NCI-H460 (cell line): ENCODE measurements at places on chromosomes 3 and 15.

GRCh38 chr3:124064050-124064449 is 72.1 kb upstream of the ROPN1 start:
- DNase-seq = no peak

DNA sequence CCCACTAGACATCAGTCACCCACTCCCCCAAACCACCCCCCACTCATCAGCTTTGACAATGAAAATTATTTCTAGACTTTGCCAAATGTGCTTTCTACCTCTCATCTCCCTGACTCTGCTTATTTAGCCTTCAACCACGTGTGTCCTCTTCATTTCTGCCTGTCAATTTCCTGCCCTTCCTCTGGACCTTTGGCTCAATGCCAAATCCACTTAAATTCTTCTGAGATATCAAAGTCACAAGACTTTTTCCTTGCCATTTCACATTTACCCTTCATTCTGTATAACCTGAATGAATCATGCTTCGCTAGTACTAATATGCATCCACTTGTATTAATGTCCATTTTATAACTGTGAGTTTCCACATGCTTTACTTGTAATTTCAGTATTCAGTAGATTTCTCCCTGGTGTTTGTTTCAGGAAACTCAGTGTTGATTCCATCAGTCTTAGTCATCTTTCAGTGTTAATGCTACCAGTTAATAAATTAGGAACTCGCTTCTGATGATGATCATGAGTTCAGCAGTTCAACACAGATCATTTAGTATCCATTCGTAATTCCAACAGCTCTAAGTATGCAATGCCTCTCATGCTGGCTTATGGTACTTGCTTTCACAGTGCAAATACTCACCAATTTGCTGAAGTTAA is 128.2 kb upstream of the OSTN start:
- no peak for DNase-seq

DNA sequence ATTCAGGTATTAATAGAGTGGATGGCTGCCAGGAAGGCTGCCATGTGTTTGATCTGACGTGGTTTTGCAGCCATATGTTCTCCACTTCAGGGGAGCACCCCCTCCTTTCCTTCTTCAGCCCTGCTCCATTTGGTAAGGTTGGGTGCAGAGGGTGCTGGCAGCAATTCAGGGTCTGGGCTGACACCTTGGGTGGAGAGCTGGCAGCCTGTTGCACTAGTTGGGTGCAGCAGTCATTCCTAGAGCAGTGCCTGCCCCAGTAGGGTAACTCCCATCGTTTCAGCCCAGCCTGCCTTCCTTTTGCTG is 1.5 kb downstream of the TYRO3 start:
- no peak for DNase-seq

DNA sequence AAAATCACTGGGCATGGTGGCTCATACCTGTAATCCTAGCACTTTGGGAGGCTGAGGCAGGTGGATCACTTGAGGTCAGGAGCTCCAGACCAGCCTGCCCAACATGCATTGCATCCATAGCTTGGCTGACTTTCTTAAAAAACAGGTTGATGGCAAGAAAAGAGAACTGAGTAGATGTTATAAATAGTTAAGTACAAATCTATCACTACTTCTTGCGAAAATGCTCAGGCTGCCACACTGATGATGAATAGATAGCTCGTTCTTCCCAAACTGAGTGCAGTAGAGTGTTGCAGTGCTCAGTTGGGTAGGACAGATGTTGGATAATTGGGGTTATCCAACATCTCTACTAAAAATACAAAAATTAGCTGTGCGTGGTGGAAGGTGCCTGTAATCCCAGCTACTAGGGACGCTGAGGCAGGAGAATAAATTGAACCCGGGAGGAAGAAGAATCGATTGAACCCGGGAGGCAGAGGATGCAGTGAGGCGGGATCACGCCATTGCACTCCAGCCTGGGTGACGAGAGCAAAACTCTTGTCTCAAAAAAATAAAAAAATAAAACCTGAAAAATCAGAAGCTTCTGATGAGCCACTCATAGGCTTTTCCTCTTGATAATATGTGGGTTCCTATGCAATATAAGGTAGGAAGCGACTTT is 1.2 kb downstream of the BTLA start:
- no peak for DNase-seq

- peak; percentile 27 for DNase-seq
Observed at GRCh38 chr3:171446801-171447578, 13.2 kb downstream of the TNIK start.

GRCh38 chr3:30098653-30099455 is 507.5 kb upstream of the TGFBR2 start:
- DNase-seq = no peak

DNA sequence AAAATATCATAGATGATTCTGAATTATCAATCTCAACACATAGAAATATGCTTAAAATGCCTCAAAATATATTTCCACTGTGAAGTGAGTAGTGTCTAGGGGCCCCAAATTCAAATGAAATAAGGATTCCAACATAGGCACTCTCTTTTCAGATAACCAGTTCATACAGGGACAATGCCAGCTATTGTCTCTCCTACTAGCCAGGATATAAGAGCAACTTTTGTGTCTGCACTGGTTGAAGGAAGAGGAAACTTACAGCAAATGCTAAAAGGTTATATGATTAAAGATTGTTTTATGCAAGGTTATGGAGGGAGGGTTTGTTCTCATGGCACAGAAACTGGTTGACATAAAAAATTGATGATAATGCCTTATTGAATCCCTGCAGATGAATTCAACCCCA is 579.4 kb upstream of the ALCAM start:
- DNase-seq = no peak

DNA sequence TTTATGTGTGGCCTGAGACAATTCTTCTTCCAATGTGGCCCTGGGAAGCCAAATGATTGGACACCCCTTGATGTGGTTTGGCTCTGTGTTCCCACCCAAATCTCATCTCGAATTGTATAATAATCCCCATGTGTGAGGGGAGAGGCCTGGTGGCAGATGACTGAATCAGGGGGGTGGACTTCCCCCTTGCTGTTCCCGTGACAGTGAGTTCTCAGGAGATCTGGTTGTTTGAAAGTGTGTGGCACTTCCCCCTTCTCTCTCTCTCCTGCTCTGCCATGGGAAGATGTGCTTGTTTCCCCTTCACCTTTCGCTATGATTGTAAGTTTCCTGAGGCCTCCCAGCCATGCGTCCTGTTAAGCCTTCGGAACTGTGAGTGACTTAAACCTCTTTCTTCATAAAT is 60.1 kb upstream of the PARL start:
- no peak for DNase-seq

DNA sequence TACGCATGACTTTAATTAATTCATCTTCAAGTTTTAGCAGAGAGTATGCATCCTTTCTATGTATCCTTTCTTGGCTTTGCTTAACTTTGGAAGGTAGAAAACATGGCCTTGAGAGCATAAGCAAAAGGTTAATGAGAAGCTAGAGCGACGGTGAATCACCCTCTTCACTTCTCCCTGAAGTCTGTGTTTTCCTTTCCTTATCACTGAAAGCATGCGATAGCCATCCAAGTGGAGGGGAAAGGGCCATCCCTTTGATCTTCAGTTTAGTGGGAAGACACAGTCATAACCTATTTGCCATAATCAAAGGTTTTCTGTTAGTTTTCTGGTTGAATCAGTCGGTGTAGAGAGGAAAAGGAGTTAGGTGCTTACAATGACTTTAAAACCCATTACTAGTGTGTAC is 354.0 kb upstream of the ROBO2 start:
- DNase-seq = no peak

- no peak for DNase-seq
Observed at GRCh38 chr3:54157860-54158259, 35.5 kb downstream of the CACNA2D3 start.

DNA sequence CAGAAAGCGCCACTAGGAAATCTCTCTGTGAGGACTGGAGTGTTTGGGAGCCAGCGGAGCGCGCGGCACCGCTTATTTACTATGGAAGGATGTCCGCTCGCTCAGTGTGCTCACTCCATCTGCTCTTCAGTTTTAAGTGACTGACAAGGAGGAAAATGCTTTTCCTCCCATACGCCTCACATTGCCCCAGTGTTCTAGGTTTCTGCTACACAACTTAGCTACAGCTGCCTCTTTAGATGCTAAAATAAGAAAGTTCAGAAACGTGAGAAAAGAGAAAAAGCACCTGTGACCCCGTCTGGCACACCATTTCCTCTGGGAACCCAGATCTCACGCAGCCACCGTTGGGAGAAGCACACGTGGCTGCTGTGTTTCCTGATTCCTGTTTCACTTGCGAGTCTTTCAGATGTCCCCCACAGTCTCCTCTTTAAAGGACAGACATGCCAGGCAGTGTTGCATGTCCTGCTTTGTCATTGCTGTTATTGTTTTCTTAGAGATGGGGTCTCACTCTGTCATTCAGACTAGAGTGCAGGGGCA is 11.7 kb upstream of the MUSTN1 start:
- no peak for DNase-seq

GRCh38 chr3:150253622-150254021 is 154.5 kb upstream of the TSC22D2 start:
- DNase-seq = no peak

DNA sequence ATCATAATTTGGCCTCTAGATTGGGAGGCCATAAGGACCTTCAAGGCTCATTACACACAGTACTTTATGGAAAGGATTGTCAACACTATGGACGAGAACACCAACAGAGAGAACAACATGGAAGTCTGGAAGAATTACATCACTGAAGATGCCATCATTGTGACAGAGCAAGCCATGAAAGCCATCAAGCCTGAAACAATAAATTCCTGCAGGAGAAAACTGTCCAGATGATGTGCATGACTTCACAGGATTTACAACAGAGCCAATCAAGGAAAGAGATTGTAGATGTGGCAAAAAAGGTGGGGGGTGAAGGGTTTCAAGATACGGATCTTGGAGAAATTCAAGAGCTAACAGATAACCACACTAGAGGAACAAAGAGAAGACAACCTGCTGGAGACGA is 15.9 kb downstream of the IL17RB start:
- no peak for DNase-seq

- no peak for DNase-seq
Observed at GRCh38 chr3:49341996-49342395, 2.1 kb upstream of the USP4 start.

- DNase-seq = peak; percentile 24
Observed at GRCh38 chr3:42539871-42540714, 37.6 kb downstream of the VIPR1 start.

GRCh38 chr3:179732661-179733348 is 80.0 kb downstream of the USP13 start:
- no peak for DNase-seq

DNA sequence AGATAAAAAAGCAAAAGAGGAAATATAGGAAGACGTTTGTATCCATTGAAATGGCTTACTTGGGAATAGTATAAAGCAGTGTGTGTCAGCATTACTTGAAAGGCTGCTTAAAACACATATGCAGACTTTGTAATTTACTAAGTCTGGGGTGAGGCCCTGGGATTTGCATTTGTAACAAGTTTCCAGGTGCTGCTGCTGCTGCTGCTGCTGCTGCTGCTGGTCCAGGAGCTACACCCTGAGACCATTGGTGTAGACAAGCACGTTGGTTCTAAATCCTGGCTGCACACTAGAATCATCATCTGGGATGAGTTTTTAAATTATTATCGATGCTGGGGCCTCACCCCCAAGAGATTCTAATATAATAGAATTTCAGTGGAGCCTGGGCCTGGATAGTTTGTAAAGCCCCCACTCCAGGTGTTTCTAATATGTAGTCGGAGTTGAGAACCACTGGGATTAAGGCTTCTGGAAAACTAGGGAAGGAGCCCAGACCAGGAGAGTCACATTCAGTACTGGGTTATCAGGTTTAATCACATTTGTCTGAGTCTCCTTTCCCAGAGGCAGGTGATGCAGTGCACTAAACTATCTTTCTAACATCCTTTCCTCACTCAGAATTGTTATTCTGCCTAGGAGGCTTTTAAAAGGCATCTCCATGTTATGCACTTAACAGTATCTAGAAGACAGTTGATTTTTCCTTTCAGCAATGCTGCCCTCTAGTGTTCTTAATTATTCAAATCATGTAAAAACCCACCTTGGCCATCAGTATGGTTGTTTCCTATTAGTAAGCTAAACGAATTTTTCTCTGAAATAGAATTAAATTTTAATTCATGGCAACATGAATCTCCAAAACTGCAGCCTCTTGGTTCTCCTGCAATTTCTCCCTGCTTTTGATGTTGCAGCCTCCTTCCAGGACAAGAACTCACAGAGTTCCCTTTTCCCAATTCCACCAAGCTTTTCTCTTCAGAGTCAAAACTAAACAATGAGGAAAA is 45.4 kb downstream of the SSR3 start:
- peak; percentile 26 for DNase-seq

- DNase-seq = no peak
Observed at GRCh38 chr3:68249265-68249664, 594.9 kb upstream of the SUCLG2 start.

- no peak for DNase-seq
Observed at GRCh38 chr3:147246906-147247305, 159.4 kb downstream of the ZIC4 start.

DNA sequence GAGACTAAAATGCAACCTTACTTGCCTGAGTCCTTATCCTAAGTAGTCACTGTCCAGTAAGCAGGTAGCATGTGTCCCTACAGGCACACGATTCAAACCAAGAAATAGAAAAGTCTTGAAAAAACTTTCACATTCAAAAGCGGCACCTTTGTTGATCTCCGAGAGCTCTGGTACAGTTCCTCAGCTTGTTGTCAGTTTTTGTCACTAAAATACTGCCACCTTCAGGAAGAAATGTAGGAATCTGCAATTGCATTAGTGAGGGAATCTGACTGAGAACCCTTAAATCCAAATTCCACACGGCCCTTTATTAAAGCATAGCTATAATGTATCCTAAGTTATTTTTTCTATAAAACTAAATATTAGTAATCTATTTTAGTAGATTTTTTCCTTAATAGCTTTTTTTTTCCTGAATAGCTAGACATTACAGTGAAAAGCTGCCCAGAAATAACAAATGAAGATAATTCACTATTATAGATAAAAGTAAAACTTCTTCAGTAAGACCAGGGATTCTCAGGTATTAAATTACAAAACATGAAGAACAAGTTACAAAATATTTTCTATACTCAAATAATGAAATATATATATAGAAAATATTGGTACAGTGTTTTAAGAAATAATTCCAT is 44.0 kb downstream of the CCDC54 start:
- DNase-seq = peak; percentile 52

DNA sequence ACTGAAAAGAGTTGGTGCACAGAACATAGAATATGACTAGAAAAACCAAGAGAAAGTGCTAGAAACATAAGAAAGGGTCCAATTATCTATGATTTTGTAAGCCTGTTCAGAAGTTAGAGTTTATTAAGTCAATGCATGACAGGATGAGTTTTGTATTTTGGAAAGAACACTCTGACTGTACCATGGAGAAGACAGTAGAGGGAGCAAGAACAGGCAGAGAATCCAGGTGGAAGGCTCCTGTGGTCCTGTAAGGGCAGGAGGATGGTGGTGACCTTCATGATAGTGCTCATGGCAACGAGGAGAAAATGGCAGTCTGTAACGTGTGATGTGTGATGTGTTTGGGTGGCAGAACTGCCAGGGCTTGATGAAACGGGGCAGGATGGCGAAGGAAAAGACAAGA is 249.1 kb downstream of the CTNNB1 start:
- no peak for DNase-seq

DNA sequence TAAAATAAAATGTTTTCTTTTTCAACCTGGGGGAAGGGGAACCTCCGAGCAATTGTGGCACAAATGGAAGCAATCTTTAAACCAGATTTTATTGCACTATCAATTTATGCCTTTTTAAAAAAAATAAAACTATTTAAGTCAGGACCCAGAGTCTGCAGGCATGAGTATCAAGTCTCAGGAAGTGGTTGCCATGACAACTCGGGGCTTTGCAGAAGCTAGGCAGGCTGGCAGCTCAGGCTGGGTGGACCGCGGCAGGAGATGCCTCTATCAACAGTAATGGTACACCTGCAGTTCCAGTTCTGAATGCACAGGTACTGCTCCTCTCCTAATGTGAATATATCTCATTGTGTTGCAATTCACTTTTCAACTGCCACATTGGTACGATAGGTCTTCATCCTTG is 447.7 kb downstream of the GABRG3 start:
- no peak for DNase-seq
